A549 treated with CpdA at 1 μM for 4 hours (cell line): ENCODE measurements at places on chromosomes 7 and 10. TPM values are rescaled to one million over a fixed set of nuclear protein-coding genes. Genes with fewer than 3 reads are reported as not detected.

GNG11 gene
- total RNA-seq = 32.3 to 35.6 TPM (median 33.9 TPM) in 5 replicates

VAX1 gene
- 1.1 to 1.5 TPM (median 1.4 TPM) in 5 replicates for total RNA-seq

PLOD3 gene
- 66.5 to 84.1 TPM (median 82.2 TPM) in 5 replicates for total RNA-seq

TUBAL3 gene
- total RNA-seq = 0.24 to 0.49 TPM (median 0.31 TPM) in 5 replicates

CARD11 gene
- 1.1 to 2.1 TPM (median 1.4 TPM) in 5 replicates for total RNA-seq

IKZF1 gene
- 0.01 TPM in 1 of 5 replicates, not detected in the others for total RNA-seq
